ENCODE measurements at places on chromosomes 2 and 18.

- no peak for DNase-seq
These were observed 46.3 kb upstream of the STAT4 start for GRCh38 chr2:191197096-191197495.

GRCh38 chr2:116680256-116680936 lies 1134.1 kb upstream of the DDX18 start:
- no peak for DNase-seq

- peak; percentile 26 for DNase-seq
These were observed 169.9 kb upstream of the SLC39A10 start for GRCh38 chr2:195486987-195487644.

DNA sequence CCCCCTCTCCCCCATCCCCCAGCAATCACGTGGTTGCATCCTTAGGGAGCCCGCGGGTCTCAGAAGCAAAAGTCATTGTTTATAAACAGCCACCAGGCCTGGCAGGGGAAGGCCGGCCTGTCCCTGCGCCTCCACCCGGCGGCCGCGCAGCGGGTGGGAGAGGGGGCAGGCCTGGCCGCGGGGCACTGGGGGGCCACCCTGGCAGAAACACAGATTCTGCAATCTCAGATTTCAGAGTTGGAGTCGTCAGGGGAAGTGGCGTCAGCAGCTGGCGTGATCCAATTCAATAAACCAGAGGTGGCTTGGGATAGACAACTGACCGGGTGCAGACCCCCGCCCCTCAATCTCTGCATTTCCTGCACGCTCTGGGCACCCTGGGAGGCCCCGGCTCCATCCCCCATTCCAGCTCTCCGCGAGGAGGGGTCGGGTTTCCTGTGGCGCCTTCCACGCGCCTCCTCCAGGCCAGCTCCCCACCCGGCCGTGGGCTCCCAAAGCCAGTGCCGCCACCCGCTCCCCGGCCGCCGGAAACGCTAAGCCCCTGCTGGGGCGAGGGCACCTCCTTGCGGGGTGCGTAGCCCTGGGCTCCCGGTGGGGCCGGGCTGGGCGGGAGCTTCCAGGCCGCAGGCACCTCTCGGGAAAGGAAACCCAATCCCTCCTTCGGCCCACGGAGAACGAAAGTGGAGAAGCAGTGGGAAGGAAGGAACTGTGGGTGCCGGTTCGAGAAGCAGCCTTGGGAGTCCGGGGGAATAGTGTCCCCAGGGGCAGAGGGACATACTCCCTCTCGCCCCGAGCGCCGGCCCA lies 1.1 kb downstream of the BIN1 start:
- DNase-seq: no peak

DNA sequence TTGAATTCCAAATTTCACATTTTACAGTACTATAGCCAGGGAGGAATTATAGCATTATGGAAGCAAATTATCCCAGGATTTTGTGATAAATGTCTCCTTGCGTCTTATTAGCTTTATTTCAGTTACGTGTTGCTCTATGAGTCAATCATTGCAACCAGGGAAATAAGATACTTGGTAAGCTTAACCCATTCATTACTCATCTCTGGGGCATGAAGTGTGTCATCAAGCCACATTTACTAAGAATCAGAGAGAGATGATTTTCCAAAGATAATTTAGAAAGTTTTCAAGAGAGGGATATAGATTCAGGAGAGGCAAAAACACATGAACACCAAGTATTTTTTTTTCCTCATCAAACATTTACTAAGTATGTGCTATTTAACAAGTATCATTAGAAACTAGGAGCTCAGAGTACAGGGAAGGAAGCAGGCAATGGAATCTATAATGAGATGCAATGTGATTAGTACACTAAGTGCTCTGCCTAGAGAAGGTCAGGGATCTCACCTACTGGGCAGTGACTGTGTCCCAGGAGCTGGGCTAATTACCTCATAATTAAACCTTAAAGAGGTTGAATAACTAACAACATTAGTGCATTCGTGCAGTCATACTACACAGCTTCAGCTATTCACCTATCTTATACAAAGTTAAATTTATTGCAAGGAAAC lies 217.8 kb upstream of the NXPH2 start:
- no peak for DNase-seq

DNA sequence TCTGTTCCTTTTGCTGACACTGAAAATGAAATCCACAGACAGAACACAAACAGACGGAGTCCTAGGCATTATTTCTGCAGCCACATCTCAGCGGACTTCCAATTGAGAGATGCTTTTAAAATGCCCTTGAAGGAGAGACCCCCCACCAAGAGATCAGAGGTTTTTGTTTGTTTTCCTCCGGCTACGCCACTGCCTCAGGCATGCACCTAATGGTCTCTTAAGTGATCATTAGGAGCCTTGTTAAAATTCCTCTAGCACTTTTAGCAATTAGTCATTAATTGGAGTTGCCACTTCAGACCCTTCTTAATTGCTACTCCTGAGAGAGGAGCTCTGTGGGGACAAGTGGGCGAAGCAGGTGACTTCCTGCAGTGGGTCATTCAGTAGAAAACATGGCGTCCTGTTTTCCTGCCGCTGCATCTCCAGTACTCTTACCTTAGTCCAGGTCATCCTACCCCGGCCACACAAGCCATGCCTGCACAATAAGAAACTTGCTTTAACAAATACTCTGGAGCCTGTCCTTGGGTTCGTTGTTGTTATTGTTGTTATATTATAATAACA lies 257.7 kb upstream of the CHAC2 start:
- no peak for DNase-seq
